ENCODE measurements at places on chromosomes 1 and 21.

- no peak for DNase-seq
Observed at GRCh38 chr1:11524465-11525150, 45.7 kb downstream of the DISP3 start.

DNA sequence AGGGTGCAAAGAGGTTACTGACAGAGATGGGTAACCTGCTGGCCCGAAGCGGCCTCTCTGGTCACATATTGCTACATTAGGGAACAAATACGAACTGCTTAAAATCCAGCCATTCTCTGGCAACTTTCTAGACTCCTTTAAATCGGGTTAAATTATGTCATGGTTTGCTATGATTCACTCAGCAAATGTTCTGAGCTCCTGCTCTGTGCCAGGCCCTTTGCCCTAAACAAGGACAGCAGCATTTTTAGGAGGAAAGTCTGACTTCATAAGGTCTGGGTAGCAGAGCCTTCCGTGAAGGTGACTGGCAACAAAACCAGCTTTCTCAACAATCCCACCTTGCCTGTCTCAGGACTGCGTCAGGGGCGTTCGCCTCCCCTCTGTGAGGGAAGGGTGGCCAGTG lies 15.4 kb downstream of the ZP4 start:
- no peak for DNase-seq

GRCh38 chr1:226064816-226065248 lies 2.3 kb downstream of the H3-3A start:
- no peak for DNase-seq

DNA sequence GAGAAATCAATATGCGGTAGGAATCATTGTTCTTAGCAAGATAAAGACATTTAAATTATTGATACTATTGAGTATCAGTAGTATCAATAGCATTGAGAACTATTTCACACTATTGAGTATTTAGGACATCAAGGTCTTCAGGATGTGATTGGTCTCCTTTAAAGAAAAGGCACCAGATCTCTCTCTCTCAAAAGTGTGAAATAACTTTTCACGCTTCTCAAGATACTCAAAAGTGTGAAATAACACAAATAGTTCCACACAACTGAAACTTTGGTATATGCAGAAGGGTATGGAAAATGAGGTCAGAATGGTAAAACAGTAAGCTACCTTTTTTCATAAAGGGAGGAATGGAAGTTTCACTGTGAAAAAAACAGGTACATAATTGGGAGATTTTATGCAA lies 6.7 kb upstream of the PYHIN1 start:
- DNase-seq, result no peak

- DNase-seq, result no peak
Observed at GRCh38 chr1:201268604-201269151, 14.6 kb upstream of the PKP1 start.

- no peak for DNase-seq
Observed at GRCh38 chr21:34221331-34222030, 142.3 kb upstream of the KCNE2 start.

GRCh38 chr1:173267453-173267945 lies 60.4 kb upstream of the TNFSF4 start:
- DNase-seq, result no peak

Data from activated CD4-positive, alpha-beta T cell treated with anti-CD3 and anti-CD28 coated beads for 24 hours (primary cell).